ENCODE measurements at places on chromosomes 7 and 10. TPM values are rescaled to one million over a fixed set of nuclear protein-coding genes. Genes with fewer than 3 reads are reported as not detected.

DNA sequence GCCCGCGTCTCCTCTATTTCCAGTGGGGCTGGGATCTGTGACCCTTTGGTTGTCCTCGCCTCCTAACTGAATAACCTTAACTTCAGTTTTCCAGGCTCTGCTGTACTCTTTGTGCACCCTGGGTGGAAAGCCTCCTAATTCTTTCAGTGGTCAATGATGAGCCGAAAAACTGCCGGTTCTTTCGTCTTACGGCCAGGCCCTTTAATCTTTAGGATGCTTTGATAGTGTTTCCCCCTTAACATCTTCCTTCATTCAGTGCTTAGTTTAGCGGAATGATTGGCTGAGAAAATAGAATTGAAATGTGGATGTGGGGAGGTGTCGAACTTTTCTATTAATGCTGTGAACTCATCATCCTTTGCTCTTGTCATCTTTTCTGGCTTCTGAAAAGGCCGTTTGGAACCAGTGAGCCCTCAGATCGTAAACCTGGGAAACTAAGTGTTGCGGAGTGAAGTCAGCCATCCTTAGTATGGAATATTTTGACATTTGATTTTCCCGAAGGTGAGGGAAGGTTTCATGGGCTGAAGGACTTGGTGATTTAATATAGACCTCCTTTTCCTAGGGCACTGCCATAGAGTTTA lies 847 bp downstream of the GARS1 start:
- H3K4me1 ChIP-seq, result peaks cover 19% of the 10 kb centered on the region
- H3K4me3 ChIP-seq, result peak overlapping the region; percentile 100
- H3K27ac ChIP-seq, result peak overlapping the region; percentile 99
- DNase-seq, result no peak
- H3K36me3 ChIP-seq, result peaks cover 22% of the 10 kb centered on the region

DNA sequence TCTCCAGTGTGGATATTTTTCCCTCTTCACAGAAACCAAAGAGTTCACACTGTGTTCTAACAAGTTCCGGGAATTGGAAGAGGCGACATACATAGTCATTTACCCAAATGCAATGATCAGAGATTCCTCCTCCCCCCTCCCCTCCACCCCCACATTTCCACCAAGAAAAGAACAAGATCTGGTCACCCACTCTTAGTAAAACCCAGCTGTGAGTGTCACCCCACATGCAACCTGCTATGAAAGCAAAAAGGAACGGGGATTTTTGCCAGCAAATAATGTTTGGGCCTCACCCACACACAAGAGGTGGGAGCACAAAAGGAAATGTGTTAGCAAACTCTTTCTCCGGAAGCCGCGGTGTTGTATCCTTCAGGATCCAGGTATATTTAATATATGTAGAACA lies 745.0 kb upstream of the AUTS2 start:
- no peak overlapping the region for H3K4me3 ChIP-seq
- no peaks in the 10 kb centered on the region for H3K4me1 ChIP-seq
- no peaks in the 10 kb centered on the region for H3K27me3 ChIP-seq
- H3K36me3 ChIP-seq, result no peaks in the 10 kb centered on the region
- no peak for DNase-seq

DNA sequence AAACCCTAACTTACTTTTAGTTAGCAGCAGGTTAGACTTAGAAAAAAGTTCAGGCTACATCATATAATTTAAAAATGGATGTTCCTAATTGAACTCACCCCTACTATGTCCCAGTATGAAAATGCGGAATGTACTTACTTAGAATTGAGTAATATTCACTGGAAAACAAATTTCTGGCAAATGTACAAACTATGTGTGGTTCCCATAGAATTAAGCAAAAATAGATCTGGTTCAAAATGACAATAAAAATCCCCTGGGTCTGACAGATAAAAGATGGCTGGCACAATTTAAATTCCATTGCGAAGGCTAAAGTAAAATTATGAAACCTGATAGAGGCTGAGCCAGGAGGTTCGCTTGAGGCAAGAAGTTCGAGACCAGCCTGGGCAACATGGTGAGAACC lies 42.4 kb upstream of the PRKAR2B start:
- no peaks in the 10 kb centered on the region for H3K4me1 ChIP-seq
- no peak overlapping the region for H3K27ac ChIP-seq
- no peak overlapping the region for H3K4me3 ChIP-seq
- DNase-seq, result no peak
- H3K36me3 ChIP-seq, result no peaks in the 10 kb centered on the region

DNA sequence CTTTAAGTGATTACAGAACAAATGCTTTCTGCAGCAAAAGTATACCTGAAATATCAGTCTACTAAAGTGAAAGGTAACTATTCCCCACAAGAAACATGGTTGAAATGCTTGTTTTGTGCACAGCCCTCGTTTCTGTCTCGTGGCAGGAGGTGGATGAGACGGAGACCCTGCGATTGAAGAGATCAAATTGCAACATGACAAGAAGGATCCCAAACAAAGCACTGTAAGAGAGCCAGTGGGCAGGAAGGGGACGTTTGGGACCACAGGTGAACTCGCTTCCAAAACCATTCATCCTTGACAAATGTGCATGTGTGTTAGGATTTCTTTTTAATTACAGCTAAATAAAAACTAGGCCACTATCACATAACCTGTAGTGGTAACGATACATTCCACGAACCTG lies 192.6 kb downstream of the CCSER2 start:
- no peak overlapping the region for H3K4me3 ChIP-seq
- DNase-seq, result no peak
- no peaks in the 10 kb centered on the region for H3K36me3 ChIP-seq
- no peaks in the 10 kb centered on the region for H3K27me3 ChIP-seq
- no peak overlapping the region for H3K27ac ChIP-seq

DNA sequence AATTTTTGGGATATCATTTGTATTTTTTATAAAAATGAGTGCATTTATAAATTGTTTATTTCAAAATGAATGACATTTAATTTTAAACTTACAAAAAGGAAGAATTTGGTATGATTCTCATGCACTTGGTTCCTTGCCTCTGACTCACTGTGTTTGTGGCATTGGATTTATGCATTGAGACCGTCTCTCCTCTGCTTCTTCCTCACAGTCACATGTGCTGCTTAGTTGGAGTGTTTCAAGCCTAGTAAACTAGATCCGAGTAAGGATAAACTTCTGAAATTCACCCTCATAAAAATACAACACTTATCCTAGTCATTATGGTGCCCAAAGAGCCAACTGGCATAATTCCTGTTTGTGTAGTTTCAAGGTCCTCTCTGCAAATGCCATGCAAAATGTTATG lies 19.1 kb upstream of the FZD8 start:
- H3K27ac ChIP-seq, result no peak overlapping the region
- no peaks in the 10 kb centered on the region for H3K36me3 ChIP-seq
- no peaks in the 10 kb centered on the region for H3K4me1 ChIP-seq
- H3K27me3 ChIP-seq, result 0 out of 2 replicates have a peak, but pooled peaks cover 2% of the 10 kb centered on the region

UBTD1 gene
- 55.6 TPM for total RNA-seq

Measured in Panc1 (cell line).